Cortex of kidney (tissue), 1 donor: ENCODE measurements at places on chromosomes 6 and 20.

DNA sequence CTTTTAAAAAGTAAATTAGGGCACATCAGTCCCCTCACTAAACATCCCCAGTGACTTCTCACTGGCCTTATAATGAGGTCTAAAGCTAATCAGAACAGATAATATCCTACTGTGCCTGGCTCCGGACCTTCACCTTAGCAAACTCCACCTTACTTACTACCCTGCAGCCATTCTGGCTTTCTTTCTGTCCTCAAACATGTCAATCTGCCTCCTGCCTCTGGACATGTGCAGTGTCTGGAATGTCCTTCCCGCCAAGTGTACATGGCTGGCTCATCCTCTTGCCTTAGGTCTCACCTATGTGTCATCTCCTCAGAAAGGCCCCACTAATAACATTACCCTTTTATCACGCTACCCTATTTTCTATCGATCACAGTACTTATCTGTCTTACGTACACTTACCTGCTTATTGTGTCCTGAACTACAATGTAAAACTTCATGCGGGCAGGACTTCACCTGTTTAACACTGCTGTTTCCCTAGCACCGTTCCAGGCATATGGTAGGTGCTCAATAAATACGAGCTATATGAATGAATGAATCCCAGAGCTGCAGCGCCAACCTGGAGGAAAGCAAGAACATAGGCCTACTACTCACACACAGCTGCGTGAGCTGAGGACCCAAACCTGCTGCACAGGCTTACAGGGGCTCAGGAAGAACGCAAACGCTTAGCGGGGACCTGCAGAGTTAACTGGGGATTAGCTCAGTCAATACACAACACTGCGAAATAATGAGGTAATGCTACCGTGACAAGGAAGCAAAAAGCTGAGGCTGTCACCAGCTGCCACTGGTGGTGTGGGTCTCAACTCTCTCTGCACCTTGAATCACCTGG is 991 bp downstream of the UQCC2 start:
- no peak for DNase-seq

GRCh38 chr6:64185621-64186020 is 550.0 kb downstream of the PHF3 start:
- DNase-seq: no peak

- no peak for DNase-seq
These were observed 378.1 kb upstream of the MAN1A1 start for GRCh38 chr6:119727504-119728219.

GRCh38 chr6:107820338-107821261 is 3.5 kb downstream of the SCML4 start:
- no peak for DNase-seq

DNA sequence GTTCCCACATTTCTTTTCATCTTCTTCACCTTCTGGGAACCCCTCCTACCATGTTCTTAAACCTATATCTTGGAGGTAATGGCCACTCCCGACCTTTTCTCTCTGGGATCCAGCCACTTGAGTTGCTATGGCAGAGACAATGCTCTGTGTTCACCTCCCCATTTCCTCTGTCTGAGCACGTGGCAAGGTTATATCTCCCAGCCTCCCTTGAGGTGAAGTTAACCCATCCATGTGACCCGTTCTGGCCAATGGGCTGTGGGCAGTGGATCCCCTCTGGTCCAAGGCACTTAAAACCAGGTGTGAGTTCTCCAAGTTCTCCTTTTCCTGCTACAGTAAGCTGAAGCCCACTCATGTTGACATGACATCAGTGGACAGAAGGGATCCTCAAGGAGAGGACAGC is 261.4 kb downstream of the LRFN2 start:
- no peak for DNase-seq

- no peak for DNase-seq
These were observed 654 bp downstream of the TMEM14C start for GRCh38 chr6:10723567-10723881.

DNA sequence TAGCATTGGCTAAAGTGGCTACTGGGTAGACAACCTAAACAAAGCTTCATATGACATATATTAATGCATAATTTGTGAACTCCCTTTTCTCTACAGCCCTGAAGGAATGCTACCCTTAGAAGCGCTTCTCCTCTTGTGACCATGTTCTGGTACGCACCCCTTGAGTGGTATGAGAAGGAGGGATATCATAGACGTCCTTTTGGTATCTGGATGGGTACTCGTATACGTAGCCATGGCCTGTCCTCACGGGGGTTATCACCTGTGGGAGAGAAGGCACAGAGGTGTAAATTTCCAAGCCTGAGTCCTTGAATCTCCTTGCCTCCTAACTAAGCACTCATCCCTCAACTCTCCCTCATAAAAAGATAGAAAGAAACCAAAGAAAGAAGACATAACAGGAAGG is 39.0 kb downstream of the NEDD9 start:
- DNase-seq: no peak

DNA sequence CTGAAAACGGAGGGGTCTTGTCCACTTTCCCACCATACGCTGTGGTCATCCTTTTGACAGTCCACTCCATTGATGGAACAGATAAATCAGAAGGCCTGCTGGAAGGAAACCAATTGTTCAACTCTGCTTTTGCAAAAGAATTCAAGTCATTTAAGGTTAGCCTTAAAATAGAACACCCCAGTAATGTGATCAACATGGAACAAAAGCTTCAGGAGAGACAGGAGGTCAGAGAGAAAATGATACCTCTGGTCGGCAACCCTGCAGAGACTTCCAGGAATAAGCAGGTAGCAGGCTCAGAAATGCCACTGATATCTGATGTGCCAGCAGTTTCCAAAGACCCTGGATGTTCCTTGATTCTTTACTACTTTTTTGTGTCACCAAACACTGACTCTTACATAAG is 39.6 kb upstream of the SHLD1 start:
- no peak for DNase-seq

- DNase-seq: no peak
These were observed 1.7 kb upstream of the TCF15 start for GRCh38 chr20:611843-612185.

DNA sequence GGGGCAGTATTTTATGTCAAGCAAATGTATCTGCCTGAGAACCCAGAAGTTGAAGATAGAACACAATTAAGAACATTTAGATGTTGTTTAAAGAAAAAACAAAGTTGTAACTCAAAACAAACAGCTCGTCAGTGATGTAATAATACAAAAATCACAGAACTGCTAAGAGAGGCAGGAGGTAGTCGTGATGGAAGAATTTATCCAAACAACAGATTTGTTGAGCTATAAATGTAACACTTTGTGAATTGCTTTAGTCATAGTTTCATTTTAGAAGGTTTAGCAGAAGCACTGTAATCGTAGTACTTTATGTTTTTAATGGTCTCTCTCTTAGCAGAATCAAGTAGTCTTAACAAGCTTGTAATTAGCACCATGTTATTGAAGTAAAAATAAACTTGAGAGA is 73.6 kb downstream of the SCAF8 start:
- no peak for DNase-seq

GRCh38 chr6:147437615-147438014 is 70.9 kb upstream of the SAMD5 start:
- DNase-seq: no peak

DNA sequence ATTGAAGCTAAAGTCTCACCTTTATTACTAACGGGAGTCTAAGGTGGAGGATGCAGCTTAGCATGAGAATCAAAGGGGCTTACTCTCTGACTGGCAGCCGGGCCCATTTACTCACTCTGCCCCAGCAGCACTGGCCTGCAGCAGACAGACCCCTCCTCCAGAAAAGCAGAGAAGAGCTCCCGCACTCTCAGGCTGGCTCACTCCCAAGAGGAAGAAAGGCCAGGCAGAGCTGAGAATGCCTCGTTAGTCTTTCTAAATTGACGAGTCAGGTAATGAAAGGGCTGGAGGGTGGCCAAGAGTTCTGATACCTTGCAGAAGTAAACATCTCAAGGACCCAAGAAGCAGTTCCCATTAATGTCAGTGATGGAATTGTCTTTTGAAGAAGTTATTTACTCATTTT is 44.5 kb upstream of the IL20RA start:
- DNase-seq: no peak

GRCh38 chr6:142416179-142416578 is 114.4 kb downstream of the ADGRG6 start:
- DNase-seq: no peak

DNA sequence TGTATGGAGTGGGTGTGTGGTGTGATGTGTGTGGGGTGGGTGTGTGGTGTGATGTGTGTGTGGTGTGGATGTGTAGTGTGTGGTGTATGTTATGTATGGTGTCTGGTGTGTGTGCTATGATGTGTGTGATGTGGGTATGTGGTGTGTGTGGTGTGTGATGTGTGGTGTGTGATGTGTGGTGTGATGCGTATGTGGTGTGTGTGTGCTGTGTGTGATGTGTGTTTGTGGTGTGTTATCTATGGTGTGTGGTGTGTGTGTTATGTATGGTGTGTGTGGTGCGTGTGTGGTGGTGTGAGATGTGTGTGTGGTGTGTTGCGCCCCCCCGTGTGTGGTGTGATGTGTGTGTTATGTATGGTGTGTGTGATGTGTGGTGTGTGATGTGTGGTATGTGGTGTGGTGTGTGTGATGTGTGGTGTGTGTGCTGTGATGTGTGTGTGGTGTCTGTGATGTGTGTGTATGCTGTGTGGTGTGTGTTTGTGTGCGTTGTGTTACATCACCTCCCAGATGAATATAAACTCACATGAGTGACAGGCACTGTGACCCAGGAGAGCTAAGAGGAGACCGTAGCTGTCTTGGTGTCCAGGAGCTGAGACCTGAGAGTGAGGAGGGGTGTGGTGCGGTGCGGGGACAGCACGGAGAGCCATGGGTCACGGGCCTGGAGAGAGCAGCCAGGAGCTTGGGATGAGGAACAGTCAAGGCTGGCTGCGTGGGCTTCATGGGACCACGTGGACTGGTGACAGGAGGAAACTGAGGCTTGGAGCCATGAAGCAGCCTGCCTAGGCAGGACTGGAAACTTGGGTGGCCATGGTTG is 8.8 kb downstream of the DLGAP4 start:
- DNase-seq: no peak
